NCI-H69 (cell line): ENCODE measurements at places on chromosomes 4 and X.

GRCh38 chr4:113553082-113553481, 208.5 kb downstream of the CAMK2D start:
- no peak for DNase-seq

GRCh38 chrX:111850975-111851374, 25.0 kb upstream of the TRPC5OS start:
- no peak for DNase-seq

GRCh38 chr4:151324752-151325110, 674 bp downstream of the SH3D19 start:
- DNase-seq = peak; percentile 13

DNA sequence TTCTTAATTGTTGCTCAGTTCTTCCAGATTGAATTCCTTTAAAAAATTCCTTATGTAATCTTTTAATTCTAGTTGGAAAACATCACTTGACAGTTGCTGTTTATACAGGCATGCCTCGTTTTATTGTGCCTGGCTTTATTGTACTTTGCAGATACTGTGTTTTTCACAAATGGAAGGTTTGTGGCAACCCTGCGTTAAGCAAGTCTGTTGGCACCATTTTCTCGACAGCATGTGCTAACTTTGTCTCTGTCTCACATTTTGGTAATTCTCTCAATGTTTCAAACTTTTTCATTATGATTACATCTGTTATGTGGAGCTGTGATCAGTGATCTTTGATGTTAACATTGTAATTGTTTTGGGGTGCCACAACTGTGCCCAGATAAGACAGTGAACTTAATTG, 33.4 kb downstream of the ZCCHC12 start:
- no peak for DNase-seq

DNA sequence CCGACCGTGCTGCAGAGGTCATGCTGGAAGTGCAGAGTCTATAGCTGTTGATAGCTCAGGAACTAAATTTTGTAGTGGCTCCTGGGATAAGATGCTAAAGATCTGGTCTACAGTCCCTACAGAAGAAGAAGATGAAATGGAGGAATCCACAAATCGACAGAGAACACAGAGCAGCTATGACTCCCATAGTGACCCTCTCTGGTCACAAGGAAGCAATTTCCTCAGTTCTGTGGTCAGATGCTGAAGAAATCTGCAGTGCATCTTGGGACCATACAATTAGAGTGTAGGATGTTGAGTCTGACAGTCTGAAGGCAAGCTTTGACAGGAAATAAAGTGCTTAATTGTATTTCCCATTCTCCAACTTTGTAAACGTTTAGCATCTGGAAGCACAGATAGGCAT, 8.8 kb downstream of the MANBA start:
- DNase-seq = no peak
